ENCODE measurements at places on chromosomes 7 and 10.

GRCh38 chr7:36151921-36152755 is 916 bp upstream of the EEPD1 start:
- no peak for DNase-seq

- no peak for DNase-seq
These were observed 69.9 kb downstream of the FOXL3 start for GRCh38 chr7:359766-360361.

GRCh38 chr7:30178748-30179436 is 44.1 kb downstream of the MTURN start:
- DNase-seq: no peak

DNA sequence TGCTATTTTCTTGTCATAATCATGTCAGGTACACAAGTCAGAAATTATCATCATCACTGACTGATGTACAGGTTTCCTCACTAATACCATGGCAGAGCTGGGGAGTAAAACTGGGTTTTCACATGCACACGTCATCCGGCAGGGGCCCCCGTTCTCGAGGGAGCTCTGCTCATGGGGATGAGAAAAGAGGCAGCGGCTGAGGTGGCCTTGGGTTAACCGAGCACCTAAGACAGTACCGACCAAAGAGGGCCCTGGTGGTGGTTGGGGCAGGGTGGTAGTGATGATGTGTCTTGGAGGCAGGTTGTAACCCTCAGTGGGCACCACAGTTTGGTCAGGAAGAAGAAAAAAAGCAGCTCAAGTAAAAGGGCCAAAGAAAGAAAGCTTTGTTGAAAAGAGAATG is 12.1 kb upstream of the TRPV6 start:
- DNase-seq: no peak

- peak; percentile 6 for DNase-seq
These were observed 739 bp downstream of the MPP7 start for GRCh38 chr10:28302012-28302637.

GRCh38 chr7:30920021-30920583 is 8.4 kb downstream of the AQP1 start:
- DNase-seq: no peak

GRCh38 chr7:2015251-2015871 is 217.4 kb downstream of the MAD1L1 start:
- DNase-seq: no peak

GRCh38 chr7:94823947-94824346 is 83.4 kb upstream of the PPP1R9A start:
- DNase-seq: no peak

DNA sequence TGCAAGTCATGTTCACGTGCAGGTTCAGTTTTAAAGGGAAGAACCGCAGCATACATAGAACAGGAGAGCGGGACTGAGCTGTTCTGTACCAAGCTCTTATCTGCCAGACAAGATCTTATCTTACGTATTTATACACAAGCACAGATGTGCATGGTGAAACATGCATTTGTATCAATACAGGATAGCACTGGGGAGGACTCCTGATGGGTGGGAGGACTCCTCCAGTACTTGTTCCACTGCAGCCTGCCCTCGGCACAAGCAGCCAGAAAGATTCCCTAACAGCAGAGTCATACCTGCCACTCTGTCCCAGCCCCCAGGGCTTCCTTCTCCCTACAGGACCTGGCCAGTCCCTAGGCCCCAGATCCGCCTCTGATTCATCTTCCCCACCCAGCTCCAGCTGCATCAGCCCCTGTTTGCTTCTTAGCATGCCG is 13.2 kb upstream of the PRKCQ start:
- no peak for DNase-seq

DNA sequence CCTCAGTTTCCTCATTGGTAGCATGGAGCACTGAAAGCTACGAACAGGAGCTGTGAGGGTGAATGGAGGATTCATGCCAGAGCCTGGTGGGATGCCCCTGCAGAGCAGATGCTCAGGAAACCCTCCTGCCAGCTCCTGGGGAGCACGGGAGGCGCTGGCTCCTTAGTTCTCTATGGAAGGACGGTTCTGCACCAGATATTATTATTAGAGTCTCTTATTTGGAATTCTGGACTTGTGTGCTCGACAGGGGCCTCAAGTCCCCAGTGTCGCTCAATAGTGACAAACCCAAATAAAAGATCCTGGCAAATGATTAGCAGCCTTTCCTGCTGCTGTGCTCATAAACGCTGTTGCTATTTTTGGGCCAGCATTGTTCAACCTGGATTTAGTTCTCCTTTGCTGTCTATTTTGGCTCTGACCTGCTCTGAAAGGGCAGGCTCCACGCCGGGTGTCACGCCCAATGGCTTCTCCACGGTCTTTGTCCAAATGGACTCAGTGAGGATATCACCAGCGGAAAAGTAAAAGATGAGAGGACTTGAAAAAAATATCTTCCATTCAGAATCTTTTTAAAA is 23.0 kb upstream of the KLF6 start:
- DNase-seq: no peak

DNA sequence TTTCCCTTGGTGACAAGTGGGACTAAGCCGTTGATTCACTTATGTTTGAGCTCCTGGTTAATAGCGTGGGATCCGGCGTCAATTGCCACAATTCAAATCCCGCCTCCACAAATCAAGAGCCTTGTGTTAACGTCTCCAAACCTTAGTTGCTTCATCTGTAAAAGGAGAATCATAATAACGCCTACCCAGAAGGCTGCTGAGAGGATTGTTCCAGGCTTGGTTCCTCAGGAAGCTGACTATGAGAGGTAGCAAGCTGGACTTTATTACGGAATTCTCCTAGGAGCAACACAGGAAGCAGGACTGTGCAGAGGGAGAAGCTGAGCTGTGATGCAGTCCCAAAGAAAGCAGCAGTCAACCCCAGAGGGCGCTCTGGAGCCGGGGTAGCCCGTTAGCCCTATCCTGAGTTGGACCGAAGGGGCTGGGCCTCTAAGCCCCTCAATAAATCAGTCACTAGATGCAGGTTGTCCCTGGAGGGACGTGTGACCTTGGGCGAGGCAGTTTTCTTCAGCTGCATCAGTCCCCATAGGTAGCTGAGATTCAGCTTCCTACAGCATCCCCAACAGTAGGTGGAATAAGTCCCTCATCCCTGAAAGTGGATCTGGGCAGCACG is 6.9 kb upstream of the BAG3 start:
- no peak for DNase-seq

- no peak for DNase-seq
These were observed 86.0 kb upstream of the ANKRD1 start for GRCh38 chr10:91006752-91007346.

DNA sequence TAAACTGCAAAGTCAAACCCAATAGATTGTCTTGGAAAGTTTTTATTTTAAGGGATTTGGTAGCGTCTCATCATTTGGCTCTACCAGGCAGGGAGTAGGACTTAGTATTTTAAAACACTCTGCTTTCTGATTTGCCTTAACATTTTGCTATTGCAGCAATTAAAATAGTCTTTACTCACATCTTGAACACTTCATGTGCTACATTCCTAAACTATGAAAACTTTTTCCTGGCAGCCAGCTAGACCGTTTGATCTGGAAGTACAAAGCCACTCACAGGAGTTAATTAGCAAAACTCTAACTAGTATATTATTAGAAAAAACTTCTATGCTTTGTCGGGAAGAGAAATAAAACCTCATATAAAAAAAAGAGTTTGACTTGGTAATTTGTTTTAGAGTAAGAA is 111.4 kb downstream of the TFPI2 start:
- no peak for DNase-seq

DNA sequence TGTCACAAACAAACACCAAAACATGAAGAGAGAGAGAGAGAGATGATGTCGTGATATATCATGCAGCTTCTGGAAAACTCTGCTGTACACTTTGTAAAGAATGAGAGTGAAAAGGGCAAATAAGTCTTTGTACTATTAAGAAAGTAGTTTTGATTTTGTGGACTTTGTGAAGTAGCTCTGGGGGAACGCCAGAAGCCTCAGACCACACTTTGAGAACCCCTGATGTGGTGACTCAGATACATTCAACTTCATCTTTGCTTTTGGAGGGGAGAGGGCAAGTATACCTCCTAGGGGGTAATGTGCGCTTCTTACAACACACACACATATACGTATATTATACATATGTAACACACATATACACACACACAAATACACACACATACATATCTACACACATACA is 84.3 kb downstream of the GALNT17 start:
- DNase-seq: no peak

GRCh38 chr7:40544871-40545303 is 410.1 kb downstream of the SUGCT start:
- DNase-seq: no peak

DNA sequence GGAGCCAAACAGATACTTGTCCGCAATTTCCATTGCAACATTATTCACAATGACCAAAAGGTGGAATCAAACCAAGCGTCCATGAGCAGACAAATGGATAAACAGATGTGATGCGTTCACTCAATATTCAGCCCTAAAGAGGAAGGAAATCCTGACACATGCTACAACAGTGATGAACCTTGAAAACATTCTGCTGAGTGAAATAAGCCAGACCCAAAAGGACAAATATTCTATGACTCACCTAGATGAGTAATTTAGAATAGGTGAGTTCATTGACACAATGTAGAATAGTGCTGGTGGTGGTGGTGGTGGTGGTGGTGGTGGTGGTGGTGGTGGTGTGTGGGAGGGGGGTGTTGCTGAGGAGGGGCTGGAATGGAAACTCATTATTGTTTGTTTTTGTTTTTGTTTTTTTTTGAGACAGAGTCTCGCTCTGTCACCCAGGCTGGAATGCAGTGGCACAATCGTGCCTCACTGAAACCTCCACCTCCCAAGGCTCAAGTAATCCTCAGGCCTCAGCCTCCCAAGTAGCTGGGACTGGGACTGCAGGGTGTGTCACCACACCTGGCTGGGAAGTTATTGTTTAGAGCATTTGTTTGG is 28.6 kb downstream of the SMKR1 start:
- no peak for DNase-seq

DNA sequence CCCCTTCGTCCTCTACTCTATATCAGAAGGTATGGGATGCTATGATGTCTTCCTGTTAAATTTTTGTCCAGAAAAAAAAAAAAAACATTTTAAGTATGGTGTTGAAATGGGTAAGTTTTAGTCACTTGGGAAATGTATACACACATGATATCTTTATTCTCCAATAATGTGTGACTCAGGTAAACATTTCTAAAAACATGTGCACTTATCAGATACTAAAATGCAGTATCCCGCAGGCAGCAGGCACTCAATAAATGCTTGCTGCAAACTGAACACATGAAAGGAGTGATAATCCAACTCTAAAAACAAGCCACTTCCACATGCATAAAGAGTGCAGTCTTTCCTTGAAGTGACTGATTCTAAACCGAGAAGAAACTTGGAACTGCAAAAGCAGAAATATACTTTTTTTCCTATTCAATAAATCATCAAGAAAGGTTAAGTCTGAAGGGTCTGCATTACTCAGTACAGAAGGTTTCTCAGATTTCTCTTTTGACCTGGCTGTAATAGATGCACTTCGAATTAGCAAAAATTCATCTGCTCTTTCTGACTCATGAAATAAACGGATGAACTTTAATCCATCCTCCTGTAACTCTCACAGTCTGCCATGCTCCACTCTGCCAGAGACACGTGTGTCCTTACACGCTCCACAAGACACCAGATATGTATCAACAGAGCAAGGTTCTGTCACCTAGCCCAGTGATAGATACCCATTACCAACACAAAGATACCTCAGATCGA is 84.0 kb downstream of the HIPK2 start:
- DNase-seq: no peak

Data from effector memory CD8-positive, alpha-beta T cell (primary cell).